Calu3 (cell line): ENCODE measurements at places on chromosomes 4 and X. TPM values are rescaled to one million over a fixed set of nuclear protein-coding genes. Genes with fewer than 3 reads are reported as not detected.
A peak's percentile ranks its signal among the peaks of the same experiment; 100 is the strongest.

Gene RAB39B
- 0.38 and 0.44 TPM in 2 replicates for total RNA-seq

Gene EMCN
- not detected in 2 replicates for total RNA-seq

GRCh38 chr4:74315376-74315775, 7.1 kb downstream of the EPGN start:
- H3K27ac ChIP-seq, result no peak overlapping the region
- H3K36me3 ChIP-seq, result peaks cover 1% of the 10 kb centered on the region
- H3K27me3 ChIP-seq, result no peaks in the 10 kb centered on the region
- H3K4me1 ChIP-seq, result peaks cover 4% of the 10 kb centered on the region
- H3K4me3 ChIP-seq, result no peak overlapping the region
- no peak for DNase-seq

GRCh38 chr4:70994387-70995099, 1.1 kb downstream of the DCK start:
- peaks cover 28% of the 10 kb centered on the region for H3K4me1 ChIP-seq
- peak overlapping the region; percentile 78 for H3K4me3 ChIP-seq
- peaks cover 21% of the 10 kb centered on the region for H3K36me3 ChIP-seq
- no peaks in the 10 kb centered on the region for H3K27me3 ChIP-seq

- H3K27ac ChIP-seq, result peak overlapping the region; percentile 39
- DNase-seq, result no peak
- H3K4me3 ChIP-seq, result no peak overlapping the region
- peaks cover 7% of the 10 kb centered on the region for H3K36me3 ChIP-seq
Measured at GRCh38 chr4:76960014-76960413, 10.5 kb downstream of the SEPTIN11 start.
